Memory B cell (primary cell): ENCODE measurements at places on chromosomes 12 and 14.
A peak's percentile ranks its signal among the peaks of the same experiment; 100 is the strongest.

DNA sequence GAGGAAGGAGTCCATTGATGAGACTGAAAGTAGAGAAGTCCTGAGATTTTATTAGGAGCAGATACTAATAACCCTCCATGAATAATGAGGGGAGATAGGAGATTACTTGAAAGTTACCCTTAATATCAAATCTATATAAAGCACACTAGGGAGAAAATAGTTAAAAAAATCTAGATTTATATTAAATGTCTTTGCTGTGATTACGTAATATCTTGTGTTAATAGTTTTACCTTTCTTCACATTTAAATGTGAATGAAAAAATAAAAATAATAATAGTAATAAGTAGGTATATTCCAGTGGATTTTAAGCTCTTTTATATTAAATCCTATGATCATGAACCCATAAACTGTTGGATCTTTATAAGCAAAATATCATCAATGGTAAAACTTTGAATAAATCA, 267.3 kb upstream of the SYT10 start:
- no peaks in the 10 kb centered on the region for H3K36me3 ChIP-seq
- H3K27me3 ChIP-seq, result no peaks in the 10 kb centered on the region
- H3K27ac ChIP-seq, result no peak overlapping the region
- no peak overlapping the region for H3K4me3 ChIP-seq
- DNase-seq, result no peak

DNA sequence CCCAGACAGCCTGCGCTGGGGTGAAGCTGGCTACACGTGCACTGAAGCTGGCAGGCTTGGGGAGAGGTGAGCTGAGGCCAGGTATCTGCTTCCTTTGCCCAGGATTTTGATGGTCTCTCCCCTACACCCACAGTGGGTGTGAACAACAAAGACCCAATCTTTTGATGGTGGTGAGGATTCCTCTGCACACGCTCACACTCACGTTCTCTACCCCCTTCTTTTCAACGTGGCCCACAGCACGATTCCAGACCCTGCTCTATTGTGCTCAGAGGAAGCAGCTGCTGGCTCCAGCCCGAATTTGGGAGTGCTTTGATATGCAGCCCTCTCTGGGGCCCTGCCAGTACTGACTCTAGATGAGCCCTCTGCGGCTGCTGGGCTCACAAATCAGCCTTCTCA, 4.9 kb downstream of the CD9 start:
- H3K27me3 ChIP-seq, result peaks cover 9% of the 10 kb centered on the region
- peaks cover 12% of the 10 kb centered on the region for H3K36me3 ChIP-seq
- peak overlapping the region; percentile 42 for H3K27ac ChIP-seq
- H3K4me3 ChIP-seq, result peak overlapping the region; percentile 16

DNA sequence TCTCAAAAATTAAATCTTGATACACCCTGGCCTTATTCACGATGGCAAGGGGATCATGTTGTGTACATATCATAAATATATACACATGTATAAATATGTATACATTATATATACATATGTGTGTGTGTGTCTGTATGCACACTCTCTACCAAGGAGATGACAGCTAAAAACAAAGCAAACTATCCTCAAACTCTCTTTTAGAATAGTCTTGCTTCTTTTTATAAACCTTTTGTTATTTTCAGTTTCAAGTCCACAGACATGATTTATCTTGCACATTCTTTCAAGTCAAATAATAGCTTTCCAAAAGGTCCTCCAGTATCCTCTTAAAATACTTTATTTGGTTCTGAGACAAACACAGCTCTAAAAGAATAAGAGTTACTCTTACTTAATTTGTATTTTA, 8.4 kb downstream of the ANO6 start:
- DNase-seq, result no peak
- no peak overlapping the region for H3K4me3 ChIP-seq
- peaks cover 15% of the 10 kb centered on the region for H3K36me3 ChIP-seq
- H3K27me3 ChIP-seq, result no peaks in the 10 kb centered on the region
- no peak overlapping the region for H3K27ac ChIP-seq

DNA sequence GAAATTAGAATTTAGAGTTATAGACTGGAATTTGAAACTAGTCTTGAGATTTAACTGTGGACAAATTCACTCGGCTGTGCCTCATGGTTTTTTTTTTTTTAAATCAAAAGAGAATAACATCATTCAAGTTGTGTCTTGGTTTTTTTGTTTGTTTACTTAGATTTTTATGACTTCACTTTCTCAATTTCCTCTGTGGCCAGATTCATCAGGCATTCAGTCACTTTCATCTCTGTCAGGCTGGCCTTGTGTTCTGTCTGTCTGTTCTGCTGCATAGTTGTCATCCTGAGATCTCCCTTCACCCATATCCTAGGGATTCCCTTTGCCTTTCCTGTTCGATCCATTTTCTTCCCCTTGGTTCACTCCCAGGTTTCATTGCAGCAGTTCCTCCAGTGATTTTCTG, 10.0 kb downstream of the MARK3 start:
- no peak overlapping the region for H3K27ac ChIP-seq
- no peaks in the 10 kb centered on the region for H3K36me3 ChIP-seq
- no peak overlapping the region for H3K4me3 ChIP-seq
- peaks cover 34% of the 10 kb centered on the region for H3K4me1 ChIP-seq
- DNase-seq, result no peak

DNA sequence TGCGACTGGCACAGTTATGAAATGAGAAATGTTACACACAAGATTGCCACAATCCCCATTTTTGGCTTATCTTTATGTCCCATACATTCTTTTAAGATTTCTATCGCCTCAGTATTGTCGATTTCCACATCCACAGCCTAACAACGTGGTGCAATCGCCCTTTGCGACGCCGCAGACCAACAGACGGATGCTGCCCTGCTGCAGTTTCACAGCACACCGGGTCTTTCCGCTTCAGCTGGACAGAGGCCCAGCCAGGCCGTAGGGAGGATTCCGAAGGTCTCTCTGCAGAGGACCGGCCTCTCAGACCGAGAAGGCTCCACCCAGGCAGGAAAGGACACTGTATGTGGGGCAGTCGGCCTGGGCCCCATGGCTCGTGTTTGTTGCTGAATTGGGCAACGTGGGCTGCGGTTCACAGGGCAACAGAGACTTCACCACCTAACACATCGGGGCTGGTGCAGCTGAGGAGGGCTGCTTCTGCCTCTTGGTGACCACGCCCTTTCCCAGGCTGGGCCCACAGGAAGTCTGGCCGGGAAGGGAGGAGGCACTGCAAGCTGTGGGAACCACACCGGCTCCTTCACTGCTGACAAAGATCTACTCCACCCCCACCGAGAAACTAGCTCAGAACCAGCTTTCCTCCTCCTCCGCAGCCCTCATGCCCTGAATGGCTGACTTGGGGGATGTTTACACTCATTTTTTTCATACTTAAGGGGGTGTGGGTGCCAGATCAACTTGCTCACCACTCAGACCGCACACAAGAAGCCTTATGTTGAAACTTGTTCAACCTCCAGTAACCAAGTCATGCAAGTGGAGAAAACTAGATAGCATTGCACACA, 32.9 kb upstream of the MDM1 start:
- peak overlapping the region; percentile 89 for H3K27ac ChIP-seq
- peaks cover 28% of the 10 kb centered on the region for H3K4me1 ChIP-seq
- H3K27me3 ChIP-seq, result no peaks in the 10 kb centered on the region
- H3K4me3 ChIP-seq, result peak overlapping the region; percentile 81
- no peaks in the 10 kb centered on the region for H3K36me3 ChIP-seq
- peak; percentile 48 for DNase-seq

- H3K4me1 ChIP-seq, result peaks cover 31% of the 10 kb centered on the region
- H3K27me3 ChIP-seq, result no peaks in the 10 kb centered on the region
- no peak overlapping the region for H3K27ac ChIP-seq
- no peak overlapping the region for H3K4me3 ChIP-seq
These were observed 111.7 kb downstream of the PPP2R5E start for GRCh38 chr14:63431466-63431865.

- no peak for DNase-seq
- no peaks in the 10 kb centered on the region for H3K36me3 ChIP-seq
- H3K4me1 ChIP-seq, result no peaks in the 10 kb centered on the region
- peaks cover 4% of the 10 kb centered on the region for H3K27me3 ChIP-seq
- H3K4me3 ChIP-seq, result no peak overlapping the region
- no peak overlapping the region for H3K27ac ChIP-seq
These were observed 178.5 kb upstream of the RTL1 start for GRCh38 chr14:101082036-101082435.

- no peak overlapping the region for H3K4me3 ChIP-seq
These were observed 101.3 kb downstream of the CACNA1C start for GRCh38 chr12:2154050-2154449.

DNA sequence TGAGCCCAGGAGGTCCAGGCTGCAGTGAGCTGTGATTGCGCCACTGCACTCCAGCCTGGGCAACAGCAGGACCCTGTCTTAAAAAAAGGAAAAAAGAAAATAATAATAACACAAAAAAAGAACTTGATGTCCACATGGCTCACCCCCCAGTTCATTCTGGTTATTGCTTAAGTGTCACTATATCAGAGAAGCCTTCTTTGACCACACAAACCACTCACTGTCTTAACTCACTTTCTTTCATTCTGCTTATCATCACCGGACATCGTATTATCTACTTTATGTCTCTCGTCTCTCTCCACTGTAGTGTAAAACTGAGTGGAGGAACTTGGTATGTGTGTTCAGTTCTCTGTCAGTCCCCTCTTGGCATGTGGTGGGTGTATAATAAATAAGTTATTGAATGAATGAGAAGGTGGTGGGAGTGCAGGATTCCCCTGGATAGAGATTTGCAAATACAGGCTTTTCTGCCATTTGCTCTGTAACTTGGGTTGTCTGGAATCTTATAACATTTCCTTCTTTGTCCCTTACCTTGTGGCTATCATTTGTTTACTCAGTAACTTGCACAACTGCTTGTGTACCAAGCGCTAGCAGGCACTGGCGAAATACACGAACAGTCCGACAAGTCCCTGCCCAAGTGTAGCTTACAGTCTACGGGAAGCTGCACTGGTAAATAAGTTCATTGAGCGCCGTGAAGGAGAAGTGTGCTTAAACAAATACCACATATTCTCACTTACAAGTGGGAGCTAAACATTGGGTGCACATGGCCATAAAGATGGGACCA, 86.6 kb upstream of the TRAF3 start:
- no peak for DNase-seq
- H3K36me3 ChIP-seq, result no peaks in the 10 kb centered on the region
- peaks cover 37% of the 10 kb centered on the region for H3K4me1 ChIP-seq
- no peaks in the 10 kb centered on the region for H3K27me3 ChIP-seq
- peak overlapping the region; percentile 76 for H3K27ac ChIP-seq
